Bone marrow (tissue), 2 donors: ENCODE measurements at places on chromosomes 7 and 10.

- no peak for DNase-seq
Measured at GRCh38 chr10:80473692-80474596, 19.8 kb downstream of the TSPAN14 start.

DNA sequence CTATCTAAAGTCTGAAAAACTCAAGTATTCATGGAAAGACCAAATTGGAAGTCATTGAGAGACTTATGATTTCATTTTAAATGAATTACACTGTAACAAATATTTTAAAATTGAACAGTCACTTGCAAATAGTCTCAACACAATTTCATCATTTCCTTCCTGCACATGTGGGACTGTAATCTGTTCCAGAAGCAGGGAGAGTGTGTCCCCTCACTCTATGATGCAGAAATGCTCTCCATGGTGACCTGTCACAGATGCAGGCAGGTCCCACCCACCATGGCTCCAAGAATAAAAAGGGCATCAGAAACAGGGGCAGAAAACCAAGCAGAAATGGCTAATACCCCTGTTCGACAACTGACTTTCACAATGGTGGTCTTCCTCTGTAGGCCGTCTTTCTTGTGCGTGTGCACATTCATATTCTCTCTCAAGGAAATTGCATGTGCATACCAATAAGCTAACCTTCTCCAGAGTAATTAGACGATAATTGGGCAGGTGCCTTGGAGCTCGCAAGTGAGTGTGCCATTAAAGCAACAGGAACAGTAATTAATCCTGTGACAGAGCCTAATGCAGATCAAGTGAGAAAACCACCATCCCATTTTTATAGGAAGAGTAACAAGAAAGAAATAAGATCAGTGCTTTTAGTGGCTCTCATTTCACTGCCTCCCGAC, 170.9 kb downstream of the ZMYND11 start:
- no peak for DNase-seq

DNA sequence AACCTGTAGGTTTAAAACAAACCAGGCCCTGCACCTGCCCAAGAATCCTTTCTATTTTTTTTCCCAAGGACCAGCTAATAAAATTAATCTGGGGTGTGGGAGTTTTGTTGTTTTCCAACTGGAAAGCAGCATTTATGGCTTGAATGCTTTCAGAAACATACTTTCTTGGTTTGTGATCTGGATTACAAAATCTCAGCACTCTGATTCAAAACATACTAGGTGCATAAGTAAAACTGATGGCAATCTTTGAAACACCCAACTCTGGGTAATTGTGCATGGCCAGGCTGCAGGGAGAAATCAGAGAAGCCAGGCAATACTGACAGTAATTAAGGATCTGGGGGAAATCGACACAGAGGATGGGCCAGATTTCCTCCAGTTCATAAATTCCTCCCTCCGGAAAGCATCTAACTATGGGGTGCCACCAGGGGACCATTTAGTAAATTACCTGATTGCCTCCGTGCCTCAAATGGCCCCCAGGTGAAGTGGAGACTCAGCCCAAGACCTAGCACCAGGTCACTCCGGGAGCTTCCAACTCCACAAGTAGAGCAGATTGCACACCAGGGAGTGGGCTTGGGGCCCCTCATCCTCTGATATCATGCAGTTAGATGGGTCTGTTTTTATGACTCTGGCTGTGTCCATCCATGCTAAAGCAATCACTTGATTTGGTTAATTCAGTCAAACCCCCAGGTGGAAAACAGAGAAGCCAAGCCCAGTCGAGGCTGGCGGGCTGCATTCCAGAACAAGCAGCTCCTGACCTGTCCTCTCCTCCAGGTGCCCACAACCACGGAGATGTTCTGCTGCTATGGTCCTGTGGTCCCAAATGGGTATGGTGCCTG, 15.2 kb upstream of the C10orf53 start:
- no peak for DNase-seq

- no peak for DNase-seq
Measured at GRCh38 chr10:34006471-34006870, 672.0 kb upstream of the NRP1 start.

GRCh38 chr7:136167991-136168390, 190.8 kb upstream of the MTPN start:
- DNase-seq = no peak

DNA sequence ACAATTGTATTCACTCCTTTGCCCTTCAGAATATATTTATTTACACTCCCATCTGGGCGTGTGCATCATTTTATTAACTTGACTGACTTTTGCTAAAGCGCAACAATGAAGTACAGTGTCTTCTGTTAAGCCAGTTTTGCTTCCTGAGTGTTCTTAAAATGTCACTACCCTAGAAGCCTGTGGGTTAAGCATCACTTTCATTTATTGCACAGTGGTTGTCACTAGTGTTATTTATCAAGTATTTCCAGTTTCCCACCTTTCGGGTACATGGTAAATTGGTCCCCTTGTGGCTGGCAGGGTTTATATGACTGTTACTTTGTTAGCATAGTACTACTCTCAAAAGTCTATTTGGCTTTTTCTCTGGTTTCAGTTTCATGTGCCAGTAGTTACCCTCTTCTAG, 3.3 kb downstream of the HILPDA start:
- DNase-seq = no peak

DNA sequence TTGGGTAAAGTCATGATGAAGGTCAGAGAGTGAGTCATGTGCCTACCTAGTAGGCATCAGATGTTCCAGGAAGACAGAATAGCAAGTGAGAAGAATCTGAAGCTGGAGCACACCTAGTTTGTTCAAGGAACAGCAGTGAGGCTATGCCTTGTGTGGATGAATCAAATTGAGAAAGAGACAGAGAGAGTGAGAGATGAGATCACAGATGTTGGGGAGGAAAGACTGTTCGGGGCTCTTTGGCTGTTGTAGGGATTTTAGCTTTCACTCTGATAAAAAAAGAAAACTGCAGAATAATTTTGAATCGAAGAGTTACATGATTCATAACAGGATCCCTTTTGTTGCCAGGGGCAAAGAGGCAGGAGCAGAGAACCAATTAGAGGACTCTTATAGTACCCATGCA, 6.3 kb downstream of the LIPF start:
- no peak for DNase-seq

GRCh38 chr10:30830315-30831230, 201.0 kb upstream of the LYZL2 start:
- no peak for DNase-seq

- DNase-seq = no peak
Measured at GRCh38 chr10:125146791-125147579, 13.4 kb downstream of the CTBP2 start.

- no peak for DNase-seq
Measured at GRCh38 chr10:14084875-14085274, 245.8 kb downstream of the FRMD4A start.

DNA sequence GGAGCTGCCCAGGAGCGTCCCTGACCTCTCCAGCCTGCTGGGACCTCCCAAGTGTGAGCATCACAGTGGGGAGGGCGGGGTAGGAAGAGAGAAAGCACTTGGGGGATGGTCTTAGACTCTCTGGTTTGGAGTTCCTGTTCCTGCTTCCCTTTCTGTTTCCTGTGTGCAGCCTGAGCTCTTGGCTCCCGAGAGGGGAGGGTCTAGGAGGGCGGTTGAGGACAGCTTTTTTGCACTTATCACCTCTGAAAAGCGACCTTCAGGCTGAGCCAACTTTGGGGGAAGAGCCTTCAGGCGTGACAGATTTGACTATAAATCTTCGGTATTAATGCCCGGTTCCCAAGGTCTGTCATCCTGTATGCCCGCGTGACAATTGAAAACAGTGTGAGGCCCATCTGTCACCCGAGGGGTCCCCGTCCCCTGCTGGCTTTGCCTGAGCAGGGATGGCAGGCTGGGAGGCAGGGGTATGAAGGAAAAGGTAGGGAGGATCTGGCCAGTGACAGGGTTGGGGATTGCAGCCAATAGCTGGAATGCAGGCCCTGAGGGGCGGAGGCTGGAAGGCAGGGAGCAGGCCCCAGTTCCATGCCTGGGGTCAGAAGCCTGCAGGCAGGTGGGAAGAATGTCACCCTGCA, 78.6 kb downstream of the CDH23 start:
- no peak for DNase-seq

GRCh38 chr7:13231216-13231615, 543.8 kb downstream of the ARL4A start:
- no peak for DNase-seq

GRCh38 chr10:108051218-108051617, 886.7 kb upstream of the SORCS1 start:
- DNase-seq = no peak

- DNase-seq = no peak
Measured at GRCh38 chr7:103952408-103952807, 37.0 kb downstream of the RELN start.

- no peak for DNase-seq
Measured at GRCh38 chr7:154620141-154620755, 382.7 kb downstream of the PAXIP1 start.

DNA sequence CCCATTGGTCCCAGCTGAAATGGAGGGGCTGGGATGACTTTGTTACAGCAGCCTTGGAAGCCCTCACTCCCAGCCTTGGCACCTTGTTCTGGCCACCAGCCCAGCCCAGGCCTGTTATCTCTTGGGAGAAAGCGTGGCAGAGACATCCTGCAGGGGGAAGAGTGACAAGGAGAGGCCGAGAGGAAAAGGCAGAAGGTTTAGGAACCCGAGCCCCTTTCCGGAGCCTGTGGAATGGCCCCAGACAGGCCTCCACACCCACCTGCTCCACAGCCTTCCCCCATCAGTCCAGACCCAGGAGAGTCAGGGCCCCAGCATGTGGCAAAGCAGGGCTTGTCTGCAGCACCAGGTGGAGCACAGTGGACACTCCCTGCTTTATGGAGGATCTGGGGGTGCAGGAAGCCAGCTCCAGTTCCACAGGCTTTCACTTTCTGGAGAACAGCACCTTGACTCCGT, 24.1 kb upstream of the TRIM8 start:
- DNase-seq = no peak

DNA sequence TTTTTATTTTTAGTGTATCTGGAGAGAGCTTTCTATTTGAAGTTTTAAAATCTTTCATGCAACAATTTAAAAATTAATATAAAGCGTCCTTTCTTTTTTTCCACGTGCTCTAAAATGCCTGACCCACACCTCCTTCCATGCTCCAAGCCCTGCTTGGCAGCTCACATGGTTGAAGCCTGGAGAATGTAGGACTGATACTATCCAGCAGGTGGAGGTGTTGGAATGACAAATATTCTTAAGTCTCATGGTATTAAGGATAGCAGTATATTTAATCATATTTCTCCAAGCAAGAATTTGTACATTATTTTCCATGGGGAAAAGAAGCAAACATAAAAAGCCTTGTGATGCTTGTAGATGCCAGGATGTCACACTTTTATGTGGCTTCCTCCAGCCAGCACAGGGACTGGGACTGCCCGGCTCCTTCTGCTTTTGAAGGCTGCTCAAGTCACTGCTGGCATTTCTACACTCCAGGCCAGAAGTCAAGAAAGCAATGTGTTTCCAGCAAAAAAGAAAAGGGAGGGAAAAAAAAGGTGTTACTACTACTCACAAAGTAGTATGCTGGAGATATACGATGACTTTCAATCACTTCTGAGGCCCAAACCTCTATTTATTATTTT, 49.7 kb downstream of the BZW2 start:
- DNase-seq = peak; percentile 38

DNA sequence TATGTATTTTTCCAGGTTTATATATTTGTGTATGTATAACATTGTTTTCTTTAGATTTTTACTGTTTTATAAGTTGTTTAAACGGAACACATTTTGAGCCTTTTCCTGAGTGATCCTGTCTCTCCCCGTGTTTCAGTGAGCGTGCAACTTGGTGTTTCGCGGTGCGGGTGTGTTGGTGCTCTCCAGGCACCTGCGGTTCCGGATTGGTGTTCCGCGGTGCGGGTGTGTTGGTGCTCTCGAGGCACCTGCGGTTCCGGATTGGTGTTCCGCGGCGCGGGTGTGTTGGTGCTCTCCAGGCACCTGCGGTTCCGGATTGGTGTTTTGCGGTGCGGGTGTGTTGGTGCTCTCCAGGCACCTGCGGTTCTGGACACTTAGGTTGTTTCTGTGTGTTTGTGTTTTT, 20.6 kb downstream of the DYNC2I1 start:
- DNase-seq = no peak

GRCh38 chr7:135678612-135679575, 16.6 kb downstream of the STMP1 start:
- DNase-seq = no peak

DNA sequence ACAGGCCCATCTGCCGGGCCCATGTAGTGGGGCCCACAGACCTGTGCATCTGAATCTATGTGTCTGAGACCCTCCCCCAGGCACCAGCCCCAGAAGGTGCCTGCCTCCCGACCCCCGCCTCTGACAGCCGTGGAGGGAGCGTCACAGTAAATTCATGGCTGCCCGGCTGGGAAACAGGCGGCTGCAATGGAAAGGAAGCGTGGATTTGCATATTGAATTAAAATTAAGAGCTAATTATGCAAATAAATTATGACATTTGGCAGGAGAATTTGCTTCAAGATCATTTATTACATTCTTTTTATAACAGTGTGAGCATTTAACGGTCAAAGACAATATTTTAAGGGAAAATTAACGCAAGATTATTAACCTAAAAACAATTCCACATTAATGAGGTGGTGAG, 92.3 kb downstream of the HIF1AN start:
- no peak for DNase-seq

DNA sequence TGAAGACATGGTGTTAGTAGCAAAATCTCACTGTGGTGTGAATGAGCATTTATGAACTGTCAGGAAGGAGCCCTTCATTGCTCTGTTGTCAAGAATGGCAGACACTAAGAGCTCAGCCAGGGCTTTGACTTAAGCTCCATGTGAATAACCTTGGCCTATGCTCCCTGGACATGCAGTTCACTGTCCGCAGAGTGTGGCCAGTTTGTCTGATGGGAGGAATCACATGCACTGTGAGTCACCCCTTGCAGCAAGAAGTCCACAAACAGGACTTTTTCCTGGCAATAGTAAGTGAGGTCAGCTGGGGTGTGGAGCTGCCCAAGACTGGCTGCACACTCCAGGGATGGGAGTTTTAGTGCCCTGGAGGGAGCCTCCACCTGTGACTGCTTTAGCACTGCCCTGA, 49.5 kb downstream of the ZNF37A start:
- no peak for DNase-seq

DNA sequence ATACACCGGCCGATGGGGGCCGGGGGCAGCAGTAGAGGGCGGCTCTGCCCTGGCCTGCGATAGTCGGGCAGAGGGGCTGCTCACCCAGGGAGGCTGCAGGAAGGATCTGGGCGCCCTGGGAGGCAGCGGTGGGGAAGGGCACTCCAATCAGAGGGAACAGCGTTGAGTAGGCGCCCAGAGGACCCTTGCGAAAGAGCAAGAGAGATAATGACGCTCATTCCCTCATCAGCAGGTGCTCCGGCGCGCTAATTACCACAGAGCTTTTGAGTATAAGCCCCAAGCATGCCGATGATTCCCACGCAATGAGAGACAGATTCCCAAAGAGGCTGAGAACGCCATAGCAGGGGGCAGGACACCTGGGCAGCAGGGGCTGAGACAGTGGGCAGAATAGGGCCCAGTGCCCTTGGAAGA, 215.3 kb downstream of the MAD1L1 start:
- DNase-seq = no peak
